ENCODE measurements at places on chromosomes 11 and 22.
A peak's percentile ranks its signal among the peaks of the same experiment; 100 is the strongest.

DNA sequence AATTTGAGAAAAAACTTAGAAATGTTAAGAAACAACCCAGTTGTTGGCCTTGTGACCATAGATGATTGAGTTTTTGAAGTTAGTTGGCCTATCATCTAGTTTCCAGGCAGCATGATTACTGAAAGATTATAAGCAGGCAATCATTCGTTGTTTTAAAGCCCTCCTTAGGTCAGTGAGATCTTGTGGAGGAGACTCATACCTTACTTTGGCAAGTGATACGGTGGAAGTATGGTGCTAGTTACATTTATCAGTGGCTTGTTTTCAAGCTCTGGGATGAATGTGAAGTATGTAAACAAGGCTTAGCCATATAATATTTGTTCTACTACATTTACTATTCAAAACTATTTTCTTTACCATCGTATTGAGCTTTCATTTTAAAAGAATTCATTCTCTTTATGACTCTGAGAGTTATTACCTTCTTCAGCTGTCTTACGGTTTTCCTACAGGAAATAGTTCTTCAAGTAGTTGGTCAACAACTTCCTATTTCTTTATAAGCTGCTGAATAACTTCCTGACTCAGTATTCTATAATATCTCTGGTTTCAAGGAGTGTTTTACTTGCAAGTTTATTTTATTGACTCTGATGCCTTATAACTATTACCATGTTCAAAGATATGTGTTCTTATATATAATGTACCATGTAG is 7.3 kb downstream of the YAP1 start:
- no peak for DNase-seq

GRCh38 chr11:57493507-57494503 is 21.7 kb downstream of the SLC43A1 start:
- DNase-seq, result peak; percentile 81

DNA sequence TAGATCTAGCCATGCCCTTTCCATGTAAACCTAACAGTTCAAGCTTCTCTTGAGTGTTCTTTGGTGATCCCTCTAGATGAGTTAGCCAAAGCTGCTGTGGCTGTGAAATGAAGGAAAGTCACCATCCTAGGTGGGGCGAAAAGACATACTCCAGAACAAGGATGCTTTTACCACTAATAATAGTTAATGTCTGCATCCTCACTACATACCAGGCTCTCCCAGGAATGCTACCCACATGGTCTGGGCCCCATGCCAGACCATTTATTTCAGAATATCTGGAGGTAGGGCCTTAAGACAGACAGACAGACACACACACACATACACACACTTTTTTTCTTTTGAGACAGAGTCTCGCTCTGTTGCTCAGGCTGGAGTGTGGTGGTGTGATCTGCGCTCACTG is 14.7 kb downstream of the ABTB2 start:
- no peak for DNase-seq

DNA sequence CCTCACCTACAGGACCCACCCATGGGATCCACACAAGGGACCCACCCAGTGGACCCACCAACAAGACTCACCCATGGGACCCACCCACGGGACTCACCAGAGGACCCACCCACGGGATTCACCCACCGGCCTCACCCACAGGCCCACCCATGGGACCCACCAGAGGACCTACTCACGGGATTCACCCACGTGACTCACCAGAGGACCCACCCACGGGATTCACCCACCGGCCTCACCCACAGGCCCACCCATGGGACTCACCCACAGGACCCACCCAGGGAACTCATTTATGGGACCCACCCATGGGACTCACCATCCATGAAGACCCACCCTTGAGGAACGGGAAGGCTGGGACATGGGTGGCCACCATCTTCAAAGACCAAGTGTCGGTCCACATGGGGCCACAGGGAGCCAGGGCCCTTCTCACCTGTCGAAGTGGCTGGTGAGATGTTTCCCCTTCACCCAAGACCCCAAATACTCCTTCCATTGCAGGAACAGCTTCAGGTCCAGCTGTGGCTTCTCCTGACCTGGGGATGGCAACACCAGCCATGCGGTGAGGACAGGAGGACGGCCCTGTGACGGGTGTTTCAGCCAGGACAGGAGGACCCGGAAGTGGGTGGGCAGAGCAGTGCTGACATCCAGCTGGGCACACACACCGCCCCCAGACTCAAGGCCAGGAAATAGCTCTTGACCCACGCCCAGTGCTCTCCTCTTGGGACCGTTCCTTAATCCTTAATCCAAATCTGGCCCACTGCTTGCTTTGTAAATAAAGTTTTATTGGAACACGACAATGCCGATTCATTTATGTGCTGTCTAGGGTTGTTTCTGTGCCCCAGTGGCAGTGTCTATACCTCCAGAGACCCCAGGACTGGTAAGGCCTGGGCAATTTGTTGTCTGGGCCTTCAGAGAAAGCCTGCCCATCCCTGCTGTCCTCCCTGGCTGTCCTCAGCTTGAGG is 1005.1 kb downstream of the BRD1 start:
- DNase-seq, result no peak

- no peak for DNase-seq
These were observed 417.8 kb downstream of the MIAT start for GRCh38 chr22:27075028-27075678.

DNA sequence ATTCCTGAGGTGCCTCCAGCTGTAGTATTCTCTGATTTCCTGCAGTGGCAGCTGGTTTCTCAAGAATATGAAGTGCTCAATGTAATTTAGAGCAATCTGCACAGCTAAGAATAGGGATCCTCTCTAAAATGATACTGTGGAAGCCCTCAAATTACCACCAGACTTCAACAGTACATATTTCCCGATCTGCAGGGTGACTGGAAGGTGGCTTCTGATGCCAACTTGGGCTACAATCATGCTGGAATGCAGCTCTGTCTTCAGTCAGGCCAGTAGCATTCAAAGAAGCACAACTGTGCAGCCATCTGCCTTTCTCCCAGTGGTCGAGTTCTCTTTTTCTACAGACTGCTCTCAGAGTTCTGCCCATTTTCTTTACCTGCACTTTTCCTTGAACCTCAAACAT is 55.5 kb upstream of the CD5 start:
- no peak for DNase-seq

GRCh38 chr22:22070371-22070824 is 87.8 kb upstream of the TOP3B start:
- DNase-seq, result no peak

GRCh38 chr22:45271667-45272201 is 13.0 kb upstream of the UPK3A start:
- DNase-seq, result no peak

GRCh38 chr11:84106541-84106940 is 820.4 kb upstream of the CCDC90B start:
- DNase-seq, result no peak

- no peak for DNase-seq
These were observed 29.9 kb downstream of the TRPC6 start for GRCh38 chr11:101553891-101554292.

DNA sequence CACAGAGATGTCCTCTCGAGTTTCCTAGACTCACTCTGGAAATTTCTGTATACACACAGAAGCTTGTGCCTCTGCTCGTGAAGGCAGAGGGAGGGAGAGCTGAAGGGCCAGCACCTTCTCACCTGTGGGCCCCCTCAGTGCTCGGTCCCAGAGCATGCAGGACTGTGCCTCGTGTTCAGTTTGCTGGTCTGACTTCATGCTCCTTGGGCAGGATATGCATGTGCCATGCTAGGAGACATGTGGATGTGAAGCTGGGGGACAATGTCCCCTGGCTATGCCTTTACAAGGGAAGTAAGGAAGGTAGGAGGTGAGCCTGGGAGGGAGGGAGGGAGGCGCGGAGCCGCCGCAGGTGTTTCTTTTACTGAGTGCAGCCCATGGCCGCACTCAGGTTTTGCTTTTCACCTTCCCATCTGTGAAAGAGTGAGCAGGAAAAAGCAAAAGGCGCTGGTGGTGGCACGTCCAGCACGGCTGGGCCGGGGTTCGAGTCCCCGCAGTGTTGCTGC is 22.6 kb downstream of the NEAT1 start:
- no peak for DNase-seq

DNA sequence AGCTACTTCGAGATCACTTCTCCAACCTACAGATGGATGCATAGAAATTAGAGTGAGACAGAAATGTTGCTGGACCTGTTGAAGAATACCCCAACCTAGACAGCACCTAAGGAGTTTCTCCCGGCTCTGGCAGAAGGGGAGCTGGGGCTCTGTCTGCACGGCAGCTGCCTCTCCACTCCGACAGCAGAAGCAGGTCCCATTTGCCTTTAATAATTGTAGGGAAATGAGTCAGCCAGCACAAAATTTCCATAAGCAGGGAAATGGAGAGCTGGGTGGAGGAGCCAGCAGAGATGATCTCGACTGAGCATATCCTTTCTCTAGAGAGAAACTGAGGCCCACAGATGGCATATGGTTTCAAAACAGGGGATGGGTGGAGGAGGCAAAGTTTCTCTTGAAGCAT is 80.1 kb downstream of the EFCAB6 start:
- no peak for DNase-seq

DNA sequence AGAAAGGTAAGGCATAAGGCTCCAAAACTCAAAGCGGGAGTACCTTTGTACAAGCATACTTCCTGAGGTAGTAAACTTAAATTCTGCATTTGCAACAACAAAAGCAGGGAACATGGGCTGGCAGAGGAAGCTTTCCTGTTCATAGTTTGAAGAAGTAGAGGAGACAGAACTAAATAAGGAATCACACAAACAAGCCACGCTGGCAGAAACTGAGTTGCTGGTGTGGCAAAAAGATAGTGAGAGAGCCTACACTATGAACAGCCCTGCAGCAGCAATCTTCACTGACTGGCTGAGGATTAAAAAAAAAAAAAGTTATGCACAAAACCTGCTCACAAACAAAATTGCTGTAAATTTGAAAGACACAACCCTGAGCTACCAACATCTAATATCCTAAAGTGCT is 46.5 kb downstream of the FCHSD2 start:
- no peak for DNase-seq

- DNase-seq, result no peak
These were observed 1085.3 kb downstream of the DLG2 start for GRCh38 chr11:84541731-84542340.

GRCh38 chr11:32615422-32615821 is 31.8 kb downstream of the EIF3M start:
- DNase-seq, result no peak

GRCh38 chr11:126282361-126282735 is 545 bp upstream of the TIRAP start:
- DNase-seq, result peak; percentile 49

DNA sequence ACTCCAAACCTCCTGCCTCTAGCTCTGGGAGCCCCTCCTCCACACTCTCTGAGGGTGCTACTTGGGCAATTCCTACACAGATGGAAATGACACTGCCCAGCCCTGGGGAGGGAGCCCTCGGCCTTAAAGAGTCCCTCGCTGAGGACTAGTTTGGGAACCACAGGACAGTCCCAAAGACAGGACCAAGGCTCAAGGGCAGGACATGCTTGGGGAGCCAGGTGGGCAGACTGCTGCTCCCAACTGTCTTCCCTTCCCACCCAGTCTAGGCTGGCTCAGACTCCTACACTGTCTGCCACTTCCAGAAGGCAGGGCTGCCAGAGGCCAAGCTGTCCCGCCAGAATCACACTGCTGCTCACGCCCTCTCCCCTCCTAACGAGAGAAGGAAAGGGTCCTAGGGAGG is 9.8 kb downstream of the ARRB1 start:
- DNase-seq, result no peak

GRCh38 chr11:126512741-126513715 is 157.5 kb downstream of the ST3GAL4 start:
- DNase-seq, result no peak

DNA sequence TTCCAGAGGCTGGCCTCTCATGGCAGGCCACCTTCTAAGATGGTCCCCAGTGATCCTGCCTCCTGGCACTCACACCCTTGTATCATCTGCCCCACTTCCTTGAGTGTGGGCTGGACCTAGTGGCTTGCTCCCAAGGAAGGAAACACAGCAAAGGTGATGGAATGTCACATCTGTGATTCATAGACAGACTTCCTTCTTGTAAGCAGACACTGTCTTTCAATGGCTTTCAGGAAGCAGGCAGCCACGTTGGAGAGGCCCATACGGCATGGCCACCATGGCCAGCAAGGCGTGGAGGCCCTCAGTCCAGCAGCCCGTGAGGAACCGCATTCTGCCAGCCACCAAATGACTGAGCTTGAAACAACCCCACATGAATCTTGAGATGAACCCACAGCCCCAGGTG is 11.3 kb downstream of the LMO1 start:
- DNase-seq, result no peak

- DNase-seq, result no peak
These were observed 55.7 kb downstream of the BCR start for GRCh38 chr22:23236026-23236425.

DNA sequence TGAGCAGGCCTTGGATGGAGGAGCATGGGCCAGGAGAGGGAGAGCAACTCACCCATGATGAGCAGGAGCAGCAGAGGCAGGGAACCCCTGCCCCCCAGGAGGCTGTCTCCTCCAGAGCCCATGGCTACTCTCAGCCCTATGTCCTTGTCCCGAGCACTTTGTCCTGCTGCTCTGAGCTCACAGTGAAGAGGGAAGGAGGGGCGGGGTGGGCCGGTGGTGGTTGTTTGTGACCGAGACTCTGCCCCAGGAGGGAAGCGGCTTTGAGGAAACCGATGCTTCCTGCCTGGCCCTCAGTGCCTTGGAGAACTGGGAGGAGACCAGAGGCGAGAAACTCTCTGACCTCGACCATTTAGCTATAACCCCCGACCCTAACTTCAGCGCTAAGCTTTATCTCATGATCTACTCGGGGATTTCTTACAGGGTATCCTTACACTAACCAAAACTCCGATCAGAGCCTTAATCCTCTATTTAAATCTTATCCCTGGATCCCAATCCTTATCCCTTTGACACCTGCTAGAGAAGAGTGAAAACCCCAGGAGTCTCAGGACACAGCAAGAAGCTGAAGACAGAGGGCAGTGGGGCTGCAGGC is at the start of gene ROBO4:
TSS of gene ROBO4 (minus strand) at position 192 of the 589 bp plus-strand sequence. CDS start at position 122, 70 bp downstream.
- no peak for DNase-seq

All from stimulated activated CD4-positive, alpha-beta T cell treated with anti-CD3 and anti-CD28 coated beads, Interleukin-15, amount 100 ng/mL, for 24 hours (primary cell).